ENCODE measurements at places on chromosomes 6 and 20.

DNA sequence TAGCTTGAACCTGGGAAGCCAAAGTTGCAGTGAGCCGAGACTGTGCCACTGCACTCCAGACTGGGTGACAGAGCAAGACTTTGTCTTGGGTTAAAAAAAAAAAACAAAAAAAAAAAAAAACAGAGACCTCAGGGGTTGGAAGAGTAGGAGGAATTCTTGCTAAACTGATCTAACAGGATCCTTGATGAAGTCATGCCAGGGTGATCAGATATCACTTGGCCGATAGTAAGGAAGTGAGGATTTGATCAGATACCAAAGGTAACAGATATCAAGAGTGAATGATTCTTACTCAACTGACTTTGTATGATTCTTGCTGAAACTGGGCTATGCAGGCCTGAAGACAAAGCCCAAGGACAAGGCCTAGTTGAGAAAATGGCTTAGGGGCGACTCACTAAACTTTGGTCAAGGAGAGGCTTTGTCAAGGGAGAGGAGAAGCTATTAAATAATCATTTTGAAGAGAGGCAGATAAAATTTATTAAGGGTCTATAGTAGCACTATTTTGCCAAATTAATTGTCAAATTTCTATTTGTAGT, 624.7 kb downstream of the UTRN start:
- no peaks in the 10 kb centered on the region for H3K27me3 ChIP-seq
- H3K4me1 ChIP-seq: peaks cover 12% of the 10 kb centered on the region
- no peak overlapping the region for H3K27ac ChIP-seq
- no peak overlapping the region for H3K4me3 ChIP-seq

DNA sequence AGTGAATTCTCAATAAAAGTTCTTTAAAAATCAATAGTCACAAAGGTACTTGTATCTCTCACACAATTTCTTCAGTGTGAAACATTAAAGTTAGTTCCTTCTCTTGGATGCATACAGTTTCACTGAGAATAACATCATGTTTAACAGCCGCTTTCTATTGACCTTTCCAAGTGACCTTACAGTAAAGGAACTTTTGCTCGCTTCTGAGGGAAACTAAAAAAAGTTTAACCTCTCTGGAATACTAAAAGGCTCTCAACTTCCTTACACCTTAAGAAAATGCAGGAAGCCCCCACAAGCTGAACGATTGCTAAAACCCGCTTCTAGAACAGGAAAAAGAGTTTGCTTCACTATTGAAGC, 1.3 kb downstream of the RRAGD start:
- H3K4me3 ChIP-seq: peak overlapping the region; percentile 73
- peaks cover 16% of the 10 kb centered on the region for H3K4me1 ChIP-seq
- no peak overlapping the region for H3K27ac ChIP-seq
- no peak for DNase-seq
- peaks cover 9% of the 10 kb centered on the region for H3K27me3 ChIP-seq

DNA sequence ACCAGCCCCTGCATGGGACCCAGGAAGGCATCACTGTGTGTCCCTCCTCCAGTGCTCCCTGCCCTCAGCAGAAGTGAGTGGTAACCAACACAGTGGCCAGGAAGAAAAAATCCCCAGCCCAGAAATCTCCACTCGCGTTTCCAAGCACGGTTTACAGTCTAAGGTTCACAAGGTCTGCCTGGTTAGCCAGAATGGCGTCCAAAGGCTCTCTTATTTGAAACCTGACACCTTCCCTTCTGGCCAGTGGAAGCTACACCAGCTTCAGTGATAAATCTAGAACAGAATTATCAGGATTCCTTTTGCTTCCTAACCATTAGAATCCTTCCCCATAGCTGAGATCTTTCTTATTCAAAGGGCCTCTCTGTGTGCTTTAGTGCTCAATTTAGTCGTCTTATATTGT, 9.2 kb downstream of the LY86 start:
- peaks cover 7% of the 10 kb centered on the region for H3K27me3 ChIP-seq
- no peaks in the 10 kb centered on the region for H3K36me3 ChIP-seq
- H3K4me1 ChIP-seq: peaks cover 5% of the 10 kb centered on the region
- no peak for DNase-seq
- H3K27ac ChIP-seq: no peak overlapping the region

- no peak for DNase-seq
- H3K27ac ChIP-seq: no peak overlapping the region
- peaks cover 33% of the 10 kb centered on the region for H3K36me3 ChIP-seq
- H3K4me1 ChIP-seq: no peaks in the 10 kb centered on the region
- no peak overlapping the region for H3K4me3 ChIP-seq
Measured at GRCh38 chr20:34618676-34619075, 58.2 kb downstream of the PIGU start.

DNA sequence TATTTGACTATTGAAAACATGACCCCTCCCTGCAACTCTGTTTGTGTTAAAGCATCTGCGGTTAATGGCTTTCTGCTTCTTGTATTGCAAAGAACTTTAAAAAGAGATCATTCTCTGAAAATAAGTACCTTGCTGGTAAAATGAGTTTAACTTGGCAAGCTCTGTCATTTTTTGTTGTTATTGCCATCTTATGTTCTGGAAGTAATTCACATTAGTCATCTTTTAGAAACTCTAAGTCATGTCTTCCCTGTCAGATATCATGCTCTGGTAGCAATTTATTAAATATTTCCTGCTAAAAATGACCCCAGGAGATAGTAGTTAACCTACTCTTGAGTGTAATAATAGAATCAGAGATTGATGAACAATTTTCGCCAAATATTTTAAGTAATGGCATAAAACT, 890.6 kb downstream of the KIF16B start:
- H3K27ac ChIP-seq: no peak overlapping the region
- H3K27me3 ChIP-seq: no peaks in the 10 kb centered on the region
- H3K4me3 ChIP-seq: no peak overlapping the region
- no peaks in the 10 kb centered on the region for H3K36me3 ChIP-seq

DNA sequence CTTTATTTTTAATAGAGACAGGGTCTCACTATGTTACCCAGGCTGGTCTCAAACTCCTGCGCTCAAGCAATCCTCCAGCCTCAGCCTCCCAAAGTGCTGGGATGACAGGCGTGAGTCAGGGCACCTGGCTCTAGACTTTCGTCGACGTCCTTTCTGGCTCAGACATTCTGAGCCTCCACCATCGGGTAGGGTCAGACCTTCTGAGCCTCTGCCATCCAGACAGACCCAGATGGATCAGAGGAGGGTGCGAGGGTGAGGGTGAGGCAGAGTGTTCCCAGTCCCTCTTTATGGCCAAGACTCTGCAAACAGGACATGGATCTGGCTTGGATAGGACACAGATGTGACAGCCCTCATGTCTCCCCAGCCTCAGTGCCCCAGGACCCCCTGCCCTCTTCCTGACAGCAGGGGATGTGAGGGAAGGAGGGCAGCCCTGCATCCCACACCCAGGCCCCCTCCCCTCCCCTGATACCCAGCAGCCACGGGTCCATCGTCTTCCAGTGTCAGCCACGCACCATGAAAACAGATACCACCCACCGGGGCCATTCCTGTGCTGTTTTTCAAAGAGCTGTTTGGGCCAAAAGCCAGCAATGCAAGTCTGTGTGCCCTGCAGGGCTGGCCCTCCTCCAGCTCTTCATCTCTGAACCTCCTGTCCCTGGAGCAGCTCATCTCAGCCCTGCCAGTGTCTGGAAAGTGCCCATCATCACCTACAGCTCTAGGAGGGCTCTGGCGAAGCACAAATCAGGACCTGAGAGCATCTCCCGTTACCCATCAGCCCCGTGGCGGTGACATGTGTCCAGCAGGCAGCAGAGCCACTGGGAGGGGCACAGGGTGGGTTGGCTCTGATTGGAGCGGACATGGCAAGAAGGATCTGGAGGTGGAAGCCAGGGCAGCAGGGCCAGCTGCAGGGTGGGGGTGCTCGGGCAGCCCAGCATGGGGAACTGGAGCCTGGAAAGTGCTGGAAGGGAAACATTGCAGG, 208.4 kb downstream of the PREX1 start:
- peak overlapping the region; percentile 32 for H3K27ac ChIP-seq
- DNase-seq: peak; percentile 86
- peaks cover 32% of the 10 kb centered on the region for H3K4me1 ChIP-seq
- no peaks in the 10 kb centered on the region for H3K27me3 ChIP-seq
- H3K36me3 ChIP-seq: no peaks in the 10 kb centered on the region
- H3K4me3 ChIP-seq: no peak overlapping the region

- H3K27me3 ChIP-seq: no peaks in the 10 kb centered on the region
- no peaks in the 10 kb centered on the region for H3K36me3 ChIP-seq
- no peak overlapping the region for H3K4me3 ChIP-seq
- peak overlapping the region; percentile 24 for H3K27ac ChIP-seq
- DNase-seq: no peak
- peaks cover 11% of the 10 kb centered on the region for H3K4me1 ChIP-seq
Measured at GRCh38 chr6:42766163-42766670, 15.6 kb upstream of the BICRAL start.

DNA sequence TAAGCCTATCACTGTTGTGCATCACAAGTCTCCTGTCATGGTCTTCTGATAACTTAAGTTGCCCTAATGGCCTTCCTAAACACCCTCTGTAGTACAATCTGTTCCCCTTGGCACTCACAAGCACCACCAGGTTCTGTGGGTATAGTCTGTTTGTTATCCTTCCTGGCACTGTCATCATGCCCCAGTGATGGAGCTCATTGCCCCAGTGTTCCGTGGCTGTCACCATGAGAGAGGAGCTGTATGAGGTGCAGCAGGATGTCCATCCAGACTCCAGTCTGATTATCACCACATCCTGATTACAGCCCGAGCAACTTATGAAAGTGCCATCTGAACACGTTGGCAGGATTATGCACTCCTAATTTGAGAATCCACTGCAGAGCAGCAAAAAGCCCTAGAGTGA, 380.1 kb downstream of the FRK start:
- H3K4me3 ChIP-seq: no peak overlapping the region
- H3K36me3 ChIP-seq: no peaks in the 10 kb centered on the region
- H3K27me3 ChIP-seq: peaks cover 8% of the 10 kb centered on the region
- H3K4me1 ChIP-seq: no peaks in the 10 kb centered on the region
- no peak for DNase-seq
- H3K27ac ChIP-seq: no peak overlapping the region

DNA sequence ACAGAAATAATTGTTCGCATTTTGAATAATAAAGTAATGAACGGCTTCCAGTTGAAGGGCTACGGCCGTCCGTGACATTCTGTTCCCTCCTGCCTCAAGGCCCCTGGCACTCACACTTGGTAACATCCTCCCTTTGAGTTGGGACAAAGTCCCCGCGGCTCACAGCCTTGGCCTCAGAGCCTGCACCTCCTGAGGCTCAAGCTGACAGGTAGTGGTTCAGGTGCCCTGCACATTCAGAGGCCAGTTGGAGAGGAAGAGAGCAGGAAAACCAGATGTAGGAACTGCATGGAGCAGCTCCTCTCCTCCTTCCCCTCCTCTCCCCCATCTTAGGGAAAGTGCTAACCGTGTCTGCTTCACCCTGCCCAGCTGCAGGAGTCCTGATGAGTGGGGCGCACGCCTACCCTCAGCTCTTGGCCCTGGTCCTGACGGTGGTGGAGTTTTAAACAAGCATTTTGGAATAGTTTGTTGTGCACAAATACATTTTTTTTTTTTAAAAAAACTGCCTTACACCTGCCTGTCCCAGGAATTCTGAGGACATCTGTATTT, 393.1 kb downstream of the SMOC2 start:
- DNase-seq: no peak
- H3K4me1 ChIP-seq: peaks cover 50% of the 10 kb centered on the region
- H3K27ac ChIP-seq: no peak overlapping the region
- H3K27me3 ChIP-seq: peaks cover 15% of the 10 kb centered on the region

- H3K27me3 ChIP-seq: no peaks in the 10 kb centered on the region
- peak overlapping the region; percentile 30 for H3K27ac ChIP-seq
- H3K4me1 ChIP-seq: peaks cover 33% of the 10 kb centered on the region
Measured at GRCh38 chr6:4041480-4041879, 37.5 kb downstream of the FAM217A start.

DNA sequence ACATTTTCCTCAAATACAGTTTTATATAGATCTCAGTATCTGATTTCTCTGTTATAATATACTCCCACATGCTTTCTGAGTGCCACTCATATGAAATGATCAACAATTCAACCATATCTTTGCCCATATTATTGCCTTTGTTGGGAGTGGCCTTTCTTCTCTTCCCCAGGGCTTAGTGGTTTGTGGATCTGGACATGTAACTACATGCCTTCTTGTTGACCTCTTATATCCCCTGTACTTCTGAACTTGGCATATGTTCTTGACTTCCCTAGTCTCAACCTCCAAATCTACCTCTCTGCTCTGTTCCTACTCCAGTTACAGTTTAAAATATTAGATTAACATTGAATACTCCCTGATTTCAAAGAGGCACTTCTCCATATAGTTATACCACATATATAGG, 34.3 kb upstream of the PRIM2 start:
- H3K36me3 ChIP-seq: peaks cover 3% of the 10 kb centered on the region
- no peak for DNase-seq

DNA sequence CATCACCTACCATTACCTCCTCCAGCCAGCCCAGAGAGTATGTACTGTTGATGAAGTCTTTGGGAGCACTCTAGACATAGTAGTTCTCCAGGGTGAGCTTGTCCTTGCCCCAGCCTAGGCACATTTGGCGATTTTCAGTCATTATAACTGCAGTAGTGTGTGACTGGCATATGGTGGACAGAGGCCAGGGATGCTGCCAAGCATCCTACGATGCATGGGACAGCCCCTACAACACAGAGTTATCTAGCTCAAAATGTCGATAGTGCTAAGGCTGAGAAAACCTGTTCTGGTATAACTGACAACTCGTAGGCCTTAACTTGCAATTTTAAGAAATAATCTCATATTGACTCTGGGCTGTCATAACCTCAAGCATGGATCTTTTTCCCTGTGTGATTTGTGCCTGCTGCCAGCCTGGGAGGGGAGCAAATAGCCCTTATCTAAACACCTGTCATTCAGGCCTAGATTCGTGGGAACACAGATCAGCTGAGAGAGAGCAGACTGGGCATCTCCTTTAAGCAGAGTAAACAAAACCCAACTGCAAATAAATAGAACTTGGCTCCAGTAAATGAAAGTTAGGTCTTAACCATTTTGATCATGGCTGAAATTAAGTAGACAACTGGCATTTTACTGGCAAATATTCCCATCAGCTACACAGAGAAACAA, 102.6 kb downstream of the SPTLC3 start:
- H3K4me3 ChIP-seq: no peak overlapping the region
- no peak overlapping the region for H3K27ac ChIP-seq
- H3K27me3 ChIP-seq: no peaks in the 10 kb centered on the region
- H3K36me3 ChIP-seq: no peaks in the 10 kb centered on the region
- H3K4me1 ChIP-seq: no peaks in the 10 kb centered on the region

- H3K36me3 ChIP-seq: no peaks in the 10 kb centered on the region
- no peaks in the 10 kb centered on the region for H3K27me3 ChIP-seq
- no peak overlapping the region for H3K4me3 ChIP-seq
- no peak overlapping the region for H3K27ac ChIP-seq
Measured at GRCh38 chr6:137762168-137763090, 104.6 kb upstream of the TNFAIP3 start.

GRCh38 chr6:79453558-79454042, 83.6 kb downstream of the LCA5 start:
- peaks cover 2% of the 10 kb centered on the region for H3K27me3 ChIP-seq
- peaks cover 5% of the 10 kb centered on the region for H3K4me1 ChIP-seq
- H3K4me3 ChIP-seq: no peak overlapping the region
- H3K36me3 ChIP-seq: no peaks in the 10 kb centered on the region
- DNase-seq: no peak
- no peak overlapping the region for H3K27ac ChIP-seq

GRCh38 chr6:127015858-127016257, 102.6 kb upstream of the RSPO3 start:
- DNase-seq: no peak
- no peak overlapping the region for H3K27ac ChIP-seq
- no peak overlapping the region for H3K4me3 ChIP-seq
- H3K36me3 ChIP-seq: no peaks in the 10 kb centered on the region
- H3K4me1 ChIP-seq: no peaks in the 10 kb centered on the region

- no peak overlapping the region for H3K4me3 ChIP-seq
- H3K27me3 ChIP-seq: peaks cover 3% of the 10 kb centered on the region
- H3K36me3 ChIP-seq: no peaks in the 10 kb centered on the region
Measured at GRCh38 chr6:159487636-159488035, 205.4 kb downstream of the SOD2 start.

All from chondrocyte (in vitro differentiated cells).